ENCODE measurements at places on chromosomes 16 and 17.

DNA sequence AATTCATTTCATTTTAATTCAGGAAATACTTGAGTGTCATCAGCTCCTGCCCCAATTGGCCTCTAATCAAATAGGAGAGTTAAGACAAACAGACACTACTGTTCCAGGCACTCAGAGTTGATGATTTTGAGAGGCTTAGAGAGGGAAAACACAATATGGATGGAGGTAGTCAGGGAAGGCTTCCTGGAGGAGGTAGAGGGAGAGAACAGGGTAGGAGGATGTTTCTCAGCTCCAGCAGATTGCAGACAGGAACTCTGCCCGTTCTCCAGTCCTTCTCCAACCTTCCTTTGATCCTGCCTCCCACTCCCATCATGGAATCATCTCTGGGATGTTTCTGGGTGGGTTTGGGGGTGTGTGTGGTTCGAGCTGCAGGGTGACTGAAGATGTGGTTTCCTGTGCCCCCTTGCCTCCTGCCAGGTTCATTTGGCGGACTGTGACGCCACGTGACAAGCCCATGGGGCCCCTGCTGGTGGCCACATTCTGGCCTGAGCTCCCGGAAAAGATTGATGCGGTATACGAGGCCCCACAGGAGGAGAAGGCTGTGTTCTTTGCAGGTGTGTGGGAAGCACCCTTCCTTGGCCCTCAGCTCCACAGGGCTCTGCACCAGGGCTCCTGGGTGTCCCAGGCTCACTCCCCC is 12.2 kb upstream of the LPCAT2 start:
- DNase-seq = no peak

- DNase-seq = no peak
Measured at GRCh38 chr17:57638284-57638683, 106.8 kb downstream of the CCDC182 start.

DNA sequence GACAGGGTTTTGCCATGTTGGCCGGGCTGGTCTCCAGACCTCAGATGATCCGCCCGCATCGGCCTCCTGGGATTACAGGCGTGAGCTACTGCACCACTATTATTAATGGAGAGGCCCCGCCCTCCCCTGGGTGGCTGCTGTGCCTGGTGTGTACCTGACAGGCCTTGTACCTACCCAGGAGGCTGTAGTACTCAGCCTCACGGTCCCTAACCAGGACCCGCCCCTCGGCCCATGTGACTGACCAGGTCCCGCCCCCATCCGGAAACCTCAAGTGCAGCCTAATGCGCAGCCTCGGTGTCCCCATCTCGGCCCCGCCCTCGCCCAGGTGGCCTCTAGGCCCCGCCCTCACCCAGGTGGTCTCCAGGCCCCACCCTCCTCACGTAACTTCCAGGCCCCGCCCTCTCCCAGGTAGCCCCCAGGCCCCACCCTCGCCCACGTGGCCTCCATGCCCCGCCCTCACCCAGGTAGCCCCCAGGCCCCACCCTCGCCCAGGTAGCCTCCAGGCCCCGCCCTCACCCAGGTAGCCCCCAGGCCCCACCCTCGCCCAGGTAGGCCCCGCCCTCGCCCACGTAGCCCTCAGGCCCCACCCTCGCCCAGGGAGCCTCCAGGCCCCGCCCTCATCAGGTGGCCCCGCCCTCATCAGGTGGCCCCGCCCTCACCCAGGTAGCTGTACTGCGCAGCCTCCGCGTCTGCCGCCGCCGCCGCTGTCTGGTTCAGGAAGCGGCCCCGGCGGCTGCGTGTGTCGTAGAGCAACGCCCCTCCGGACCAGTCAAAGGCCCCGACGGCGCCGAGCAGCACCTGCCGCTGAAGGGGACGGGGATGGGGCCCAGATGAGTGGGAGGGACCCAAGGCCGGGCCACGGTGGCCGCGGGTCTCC is 31.0 kb downstream of the HASPIN start:
- no peak for DNase-seq

DNA sequence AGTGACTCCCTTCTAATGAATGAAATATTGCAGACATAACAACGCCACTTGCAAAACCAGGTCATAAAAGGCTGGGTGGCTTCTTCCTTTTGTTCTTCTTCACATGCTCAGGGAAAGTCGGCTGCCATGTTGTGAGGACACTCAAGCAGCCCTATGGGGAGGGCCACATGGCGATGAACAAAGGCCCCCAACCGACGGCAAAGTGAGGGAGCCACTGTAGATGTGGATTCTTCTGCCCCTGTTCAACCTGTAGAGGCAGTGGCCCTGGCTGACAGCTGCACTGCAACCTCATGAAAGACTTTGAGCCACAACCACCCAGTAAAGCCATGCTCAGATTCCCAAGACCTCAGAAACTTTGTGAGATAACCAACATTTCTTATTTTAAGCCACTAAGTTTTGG is 203.5 kb upstream of the TNRC6C start:
- DNase-seq = no peak

- DNase-seq = no peak
Measured at GRCh38 chr17:59498530-59499307, 66.7 kb upstream of the DHX40 start.

GRCh38 chr16:60852635-60853034 is 1183.6 kb downstream of the CDH8 start:
- no peak for DNase-seq

DNA sequence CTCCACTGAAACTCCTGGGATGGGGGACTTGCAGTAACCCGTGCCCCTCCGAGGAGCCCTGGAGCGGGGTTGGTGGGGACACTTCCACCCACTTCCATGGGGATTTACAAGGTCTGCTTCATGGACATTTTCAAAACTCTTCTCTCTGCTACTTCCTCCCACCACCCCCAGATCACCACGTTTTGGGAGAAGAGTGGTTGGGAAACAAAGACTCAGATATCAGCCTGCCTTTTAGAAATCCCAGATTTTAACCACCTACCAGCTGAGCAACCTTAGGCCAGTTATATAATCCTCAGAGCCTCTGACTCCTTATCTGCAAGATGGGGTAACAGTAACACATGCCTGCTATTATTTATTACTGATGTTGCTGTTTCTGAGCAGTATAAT is 184.8 kb downstream of the CCDC182 start:
- DNase-seq = no peak

DNA sequence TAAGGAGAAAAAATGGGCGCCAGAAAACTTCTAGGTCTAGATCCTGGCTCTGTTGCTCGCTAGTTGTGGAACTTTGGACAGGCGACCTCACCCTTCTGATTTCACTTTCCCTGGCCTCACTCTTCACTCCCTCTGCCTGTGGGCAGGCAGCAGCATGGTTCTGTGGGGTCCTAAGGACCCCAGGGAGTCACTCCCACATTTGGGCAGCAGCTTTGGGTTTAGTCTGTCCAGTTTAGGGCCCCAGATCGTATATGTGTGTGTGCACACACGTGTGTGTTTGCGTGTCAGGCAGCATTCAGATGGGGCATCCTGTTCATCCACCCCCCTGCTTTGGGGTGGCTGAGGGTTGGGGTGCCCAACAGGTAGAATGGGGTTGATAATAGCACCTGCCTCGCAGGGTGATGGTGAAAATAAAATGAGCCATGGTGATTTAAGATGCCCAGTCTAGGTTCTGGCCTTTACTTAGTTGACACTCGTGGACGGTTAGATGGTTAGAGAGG is 102.2 kb downstream of the RAB11FIP4 start:
- no peak for DNase-seq

GRCh38 chr16:67883872-67884261 is 818 bp upstream of the NRN1L start:
- DNase-seq = peak; percentile 33

DNA sequence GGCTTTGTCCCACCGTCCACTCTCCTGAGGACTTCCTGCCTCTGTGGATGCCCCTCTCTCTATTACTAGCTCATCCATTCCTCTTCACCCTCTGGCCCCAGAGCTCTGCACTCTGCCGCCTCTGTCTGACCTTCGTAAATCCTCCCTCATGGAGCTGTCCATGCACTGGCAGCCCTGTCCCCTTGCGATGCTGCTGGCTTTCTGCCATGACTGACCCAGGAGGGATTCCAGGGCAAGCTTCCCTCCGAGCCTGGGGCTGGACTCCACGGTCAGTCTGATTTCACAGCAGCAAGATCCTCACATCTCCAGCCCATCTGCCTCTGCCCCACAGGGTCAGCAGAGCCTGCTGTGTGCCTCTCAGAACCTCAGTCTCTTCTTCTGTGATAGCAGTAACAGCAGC is 4.7 kb downstream of the CBFA2T3 start:
- no peak for DNase-seq

GRCh38 chr17:13333661-13334060 is 268.1 kb downstream of the HS3ST3A1 start:
- no peak for DNase-seq

DNA sequence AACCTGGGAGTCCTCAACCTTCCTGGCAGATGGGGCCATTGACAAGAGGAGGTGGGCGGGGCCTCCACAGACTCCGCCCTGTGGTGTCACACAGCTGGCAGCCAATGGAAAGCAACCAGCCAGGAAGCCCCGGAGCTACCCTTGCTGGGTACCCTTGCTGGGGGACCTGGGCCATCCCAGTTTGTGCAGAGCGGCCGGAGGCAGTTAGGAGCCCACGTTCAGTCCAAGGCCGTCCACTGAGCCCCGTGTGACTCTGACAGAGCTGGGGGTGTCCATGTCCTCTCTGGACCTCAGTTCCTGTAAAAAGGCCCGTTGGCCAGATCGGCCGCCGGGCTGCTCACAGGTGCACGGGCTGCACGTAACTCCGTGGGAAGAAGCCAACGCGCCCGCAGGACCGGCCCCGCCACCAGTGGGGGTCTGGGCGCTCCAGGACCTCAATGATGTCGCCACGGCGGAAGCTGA is 17.1 kb upstream of the FAM83G start:
- DNase-seq = peak; percentile 66

DNA sequence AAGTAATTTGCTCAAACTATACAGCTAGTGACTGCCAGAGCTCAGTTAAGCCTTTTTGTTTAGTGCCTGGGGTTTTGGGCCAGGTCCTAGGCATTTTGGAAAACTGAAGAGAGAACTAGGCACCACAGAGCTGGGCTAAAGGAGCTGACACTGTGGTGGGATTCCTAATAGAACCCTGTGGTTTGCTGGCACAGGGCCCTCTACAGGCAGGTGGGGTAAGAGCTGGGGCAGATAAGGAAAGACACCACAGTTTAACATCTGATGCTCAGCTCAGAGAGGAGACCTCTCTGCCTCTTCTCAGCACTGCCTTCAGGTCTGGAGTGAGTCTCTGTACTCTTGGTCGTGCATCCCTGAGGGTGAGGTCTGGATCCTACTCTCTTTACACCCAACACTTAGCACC is 121.2 kb downstream of the SNX11 start:
- no peak for DNase-seq

DNA sequence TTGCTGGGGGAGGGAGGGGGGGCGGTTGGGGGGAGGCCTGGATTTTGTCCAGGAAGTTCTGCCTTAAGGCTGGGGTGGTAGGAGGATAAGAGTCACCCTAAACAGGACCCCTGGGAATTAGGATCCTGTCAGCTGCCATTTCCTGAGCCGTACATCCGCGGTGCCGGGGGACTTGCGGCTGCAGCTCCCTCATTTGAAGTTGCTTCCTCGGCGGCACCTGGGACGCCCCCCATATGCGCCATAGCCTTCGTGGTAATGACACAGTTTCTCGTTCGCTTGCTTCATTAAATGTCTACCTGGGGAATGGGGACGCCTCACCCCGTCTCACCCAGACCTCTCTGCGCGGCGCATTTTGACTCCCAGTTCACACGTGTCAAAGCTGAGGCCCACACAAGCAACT is 55.1 kb upstream of the PABPN1L start:
- no peak for DNase-seq

GRCh38 chr17:4607261-4607741 is 23.0 kb downstream of the SMTNL2 start:
- no peak for DNase-seq

DNA sequence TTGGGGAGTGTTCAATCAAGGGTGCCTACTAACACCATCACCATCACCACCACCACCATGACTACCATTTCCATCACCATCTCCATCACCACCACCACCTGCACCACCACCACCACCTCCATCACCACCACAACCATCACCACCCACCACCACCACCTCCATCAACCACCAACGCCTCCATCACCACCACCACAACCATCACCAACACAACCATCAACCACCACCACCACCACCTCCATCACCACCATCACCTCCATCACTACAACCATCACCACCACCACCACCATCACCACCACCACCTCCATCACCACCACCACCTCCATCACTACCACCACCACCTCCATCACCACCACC is 15.7 kb downstream of the MARCHF10 start:
- no peak for DNase-seq

GRCh38 chr17:13051915-13052314 is 34.1 kb upstream of the ELAC2 start:
- DNase-seq = no peak

DNA sequence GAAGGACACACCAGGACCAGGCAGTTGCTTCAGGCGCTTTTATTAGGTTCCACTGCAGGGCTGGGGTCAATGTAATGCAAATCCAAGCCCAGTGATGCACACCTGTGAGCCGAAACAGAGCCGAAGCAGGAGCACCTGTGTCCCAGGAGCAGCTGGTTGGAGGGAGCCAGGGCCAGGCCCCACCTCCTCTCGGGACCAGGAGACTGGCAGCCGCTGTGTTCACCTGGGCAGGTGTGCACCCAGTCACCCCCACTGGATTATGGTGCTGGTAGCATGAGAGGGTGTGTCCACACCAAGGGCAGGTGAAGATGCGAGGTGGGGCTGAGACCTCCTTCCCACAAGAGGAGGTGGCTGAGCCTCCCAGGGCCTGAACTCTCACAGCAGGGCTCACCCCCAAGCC is 4.7 kb upstream of the FAAP100 start:
- no peak for DNase-seq

DNA sequence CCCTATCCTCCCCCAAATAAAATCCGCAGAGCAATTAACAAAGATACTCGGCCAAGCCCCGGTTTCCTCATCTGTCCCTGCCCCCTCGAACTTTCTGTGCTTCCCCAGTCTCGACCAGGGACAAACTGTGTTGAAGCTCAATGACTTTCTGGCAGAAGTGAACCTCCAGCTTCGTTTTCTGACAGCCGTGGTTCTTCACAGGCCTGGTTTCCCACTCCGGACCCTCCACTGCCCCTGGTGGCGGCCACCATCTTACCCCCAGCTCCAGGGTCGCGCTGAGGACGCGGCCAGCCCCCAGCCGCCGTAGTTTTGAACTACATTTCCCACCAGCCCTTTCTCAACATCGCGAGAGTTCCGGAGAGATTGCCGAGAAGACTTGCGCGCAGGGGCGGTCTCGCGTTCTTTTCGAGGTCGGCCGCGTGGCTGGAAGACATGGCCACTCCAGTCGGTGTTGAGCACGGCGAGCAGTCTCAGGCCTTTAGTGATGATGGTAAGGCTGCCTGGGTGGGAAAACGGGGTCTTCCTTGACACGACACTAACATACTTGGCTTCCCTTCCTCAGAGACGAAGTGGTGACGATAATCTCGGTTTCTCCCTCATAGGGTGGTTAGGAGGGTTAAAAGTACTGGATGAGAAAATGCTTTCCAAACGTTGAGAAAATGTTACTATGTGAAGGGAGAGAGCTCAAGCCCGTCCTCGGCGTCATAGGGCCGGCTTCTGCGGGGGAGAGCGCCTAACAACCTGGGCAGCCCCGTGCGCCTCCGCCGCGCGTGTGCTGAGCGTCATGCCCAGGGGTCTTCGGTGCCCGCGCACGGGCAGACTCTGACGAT is 17.7 kb downstream of the PRCD start:
- peak; percentile 98 for DNase-seq

Measured in HAP-1 (cell line).